ENCODE measurements at places on chromosomes 4 and X.

- no peak for DNase-seq
These were observed 52.6 kb upstream of the SOD3 start for GRCh38 chr4:24742773-24743172.

- DNase-seq: no peak
These were observed 1209.7 kb upstream of the PABPC4L start for GRCh38 chr4:135411251-135411650.

- DNase-seq: peak; percentile 87
These were observed 2542.7 kb downstream of the PCDH7 start for GRCh38 chr4:33262824-33263223.

DNA sequence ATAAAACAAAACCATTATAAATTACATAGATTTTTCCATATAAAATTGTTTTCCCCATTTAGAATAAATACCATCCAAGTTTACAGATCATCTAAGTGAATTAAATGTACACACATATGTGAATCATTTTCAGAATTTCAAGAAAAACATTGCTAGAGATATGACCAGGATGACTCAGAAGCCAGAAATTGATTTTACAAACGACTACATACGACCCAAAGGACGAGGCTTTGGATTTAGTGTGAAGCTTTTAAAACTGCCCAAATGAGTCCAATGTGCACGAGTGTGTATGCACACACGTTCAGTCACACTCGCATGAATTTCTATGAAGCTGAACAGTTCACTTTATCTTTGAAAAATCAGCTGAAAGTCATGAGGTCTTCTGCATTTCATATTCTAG, 37.9 kb downstream of the MFAP3L start:
- DNase-seq: peak; percentile 52

GRCh38 chr4:36329228-36329627, 47.8 kb downstream of the DTHD1 start:
- DNase-seq: no peak

DNA sequence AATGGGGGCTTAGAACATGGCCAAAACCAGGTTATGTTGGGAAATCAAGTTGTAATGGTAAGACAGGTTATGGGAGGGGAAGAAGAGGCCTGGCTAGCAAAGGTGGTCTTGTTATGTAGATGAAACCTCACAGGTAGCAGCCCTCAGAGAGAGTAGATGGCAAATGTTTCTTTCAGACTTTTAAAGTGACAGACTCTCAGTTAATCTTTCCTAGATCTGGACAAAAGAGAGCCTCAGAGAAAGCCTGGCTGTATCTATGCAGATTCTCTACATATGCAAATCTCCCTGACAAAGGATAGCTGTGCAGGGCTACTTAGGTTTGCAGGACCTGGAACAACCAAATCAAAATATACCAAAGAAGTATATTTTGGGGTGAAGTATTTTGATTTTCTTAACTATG, 284.1 kb upstream of the AMOT start:
- no peak for DNase-seq

DNA sequence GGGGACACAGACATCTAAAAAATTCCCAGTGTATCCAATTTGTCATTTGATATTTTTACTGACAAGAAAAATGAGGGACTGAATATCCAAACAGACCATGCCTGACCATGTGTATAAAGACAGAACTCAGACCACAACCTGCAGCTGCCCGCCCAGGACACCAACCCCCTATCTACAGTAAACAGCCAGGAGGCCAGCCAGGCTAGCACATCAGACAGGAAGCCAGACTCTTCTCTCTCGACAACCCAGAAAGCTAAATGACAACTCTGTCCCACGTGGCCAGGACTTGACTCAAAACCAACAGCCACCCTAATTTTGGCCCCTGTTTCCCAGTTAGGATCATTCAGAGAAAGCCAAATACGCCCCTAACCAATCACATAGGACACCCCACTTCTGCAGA, 15.1 kb downstream of the AFAP1 start:
- no peak for DNase-seq

DNA sequence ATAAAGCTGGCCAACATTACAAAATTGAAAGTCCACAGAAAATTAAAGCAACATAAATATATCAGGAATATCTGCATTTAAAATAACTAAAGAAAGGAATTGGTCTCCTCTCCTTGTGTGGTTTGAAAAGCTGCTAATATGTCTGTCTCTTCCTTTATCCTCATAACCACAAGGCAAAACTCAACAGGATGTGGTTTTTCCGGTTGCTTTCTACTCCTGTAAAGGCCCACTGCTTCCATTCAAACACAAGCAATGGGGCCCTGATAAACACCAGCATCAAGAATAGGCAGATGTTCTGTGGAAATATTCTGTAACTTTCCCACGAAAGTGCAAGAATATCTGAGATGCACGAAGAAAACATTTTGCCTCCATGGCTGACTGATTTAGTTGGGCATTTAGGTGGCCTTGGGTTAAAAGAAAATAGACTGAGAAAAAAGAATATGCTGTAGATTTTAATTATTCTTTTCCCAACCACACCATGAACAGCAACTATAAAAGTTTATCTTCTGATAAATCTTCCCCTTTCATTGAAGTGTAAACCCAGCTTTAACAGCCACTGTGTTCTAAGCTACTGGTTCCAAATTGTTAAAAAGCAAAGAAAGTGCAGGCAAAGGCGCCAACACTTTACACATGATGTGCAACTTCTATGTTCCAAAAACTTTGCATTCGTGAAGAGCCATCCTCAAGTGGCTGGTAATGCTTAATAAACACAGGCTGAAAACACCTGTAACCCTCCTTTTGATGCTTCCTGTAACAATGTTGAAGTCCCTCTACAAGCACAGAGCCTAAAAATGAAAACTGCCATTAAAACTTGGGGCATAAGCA, 50.5 kb upstream of the NDST3 start:
- DNase-seq: peak; percentile 39

DNA sequence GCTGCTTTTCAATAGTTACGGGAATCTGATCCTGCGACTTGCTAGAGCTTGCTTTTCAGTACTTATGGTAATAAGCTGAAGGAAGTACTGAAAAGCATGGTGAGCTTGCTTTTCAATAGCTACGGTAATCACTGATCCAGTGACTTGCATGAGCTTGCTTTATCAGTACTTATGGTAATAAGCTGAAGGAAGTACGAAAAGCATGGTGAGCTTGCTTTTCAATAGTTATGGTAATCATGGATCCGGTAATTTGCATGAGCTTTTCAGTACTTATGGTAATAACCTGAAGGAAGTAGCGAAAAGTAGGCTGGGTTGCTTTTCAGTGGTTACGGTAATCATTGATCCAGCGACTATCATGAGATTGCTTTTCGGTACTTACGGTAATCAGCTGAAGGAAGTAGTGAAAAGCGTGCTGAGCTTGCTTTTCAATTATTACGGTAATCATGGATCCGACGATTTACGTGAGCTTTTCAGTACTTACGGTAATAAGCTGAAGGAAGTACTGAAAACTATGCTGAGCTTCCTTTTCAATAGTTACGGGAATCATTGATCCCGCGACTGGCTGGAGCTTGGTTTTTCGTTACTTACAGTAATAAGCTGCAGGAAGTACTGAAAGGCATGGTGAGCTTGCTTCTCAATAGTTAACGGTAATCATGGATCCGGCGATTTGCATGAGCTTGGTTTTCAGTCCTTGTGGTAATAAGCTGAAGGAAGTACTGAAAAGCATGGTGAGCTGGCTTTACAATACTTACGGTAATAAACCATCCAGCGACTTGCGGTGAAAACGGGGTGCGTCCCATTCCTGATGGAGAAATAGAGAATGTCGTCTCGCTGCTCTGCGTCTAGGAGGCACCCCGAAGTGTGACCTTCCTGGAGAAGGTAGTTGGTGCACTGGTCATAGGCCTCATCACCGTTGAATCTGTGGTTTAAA, 6.5 kb downstream of the CRLF2 start:
- DNase-seq: peak; percentile 80

- DNase-seq: no peak
These were observed 10.1 kb upstream of the SASH3 start for GRCh38 chrX:129769467-129770154.

DNA sequence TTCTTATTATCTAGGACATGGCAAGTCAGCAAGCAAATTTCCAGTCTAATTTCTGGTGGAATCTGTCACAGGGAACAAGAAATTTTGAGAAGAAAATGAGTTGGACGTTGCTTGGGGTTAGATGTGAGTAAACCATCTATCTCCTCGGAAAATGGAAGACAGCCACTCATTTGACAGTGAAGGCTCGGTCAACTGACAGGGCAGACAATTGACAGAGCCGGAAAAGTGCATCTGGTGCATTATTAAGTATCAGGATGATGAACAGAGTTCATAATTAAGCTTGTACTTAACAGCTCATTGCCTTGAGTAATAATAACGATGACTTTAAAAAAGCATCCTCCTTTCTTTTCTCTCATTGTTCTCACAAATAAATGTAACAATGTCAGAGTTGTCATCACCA, 168.4 kb downstream of the MAD2L1 start:
- DNase-seq: no peak

- DNase-seq: peak; percentile 24
These were observed 158.5 kb upstream of the MXRA5 start for GRCh38 chrX:3504916-3505315.

DNA sequence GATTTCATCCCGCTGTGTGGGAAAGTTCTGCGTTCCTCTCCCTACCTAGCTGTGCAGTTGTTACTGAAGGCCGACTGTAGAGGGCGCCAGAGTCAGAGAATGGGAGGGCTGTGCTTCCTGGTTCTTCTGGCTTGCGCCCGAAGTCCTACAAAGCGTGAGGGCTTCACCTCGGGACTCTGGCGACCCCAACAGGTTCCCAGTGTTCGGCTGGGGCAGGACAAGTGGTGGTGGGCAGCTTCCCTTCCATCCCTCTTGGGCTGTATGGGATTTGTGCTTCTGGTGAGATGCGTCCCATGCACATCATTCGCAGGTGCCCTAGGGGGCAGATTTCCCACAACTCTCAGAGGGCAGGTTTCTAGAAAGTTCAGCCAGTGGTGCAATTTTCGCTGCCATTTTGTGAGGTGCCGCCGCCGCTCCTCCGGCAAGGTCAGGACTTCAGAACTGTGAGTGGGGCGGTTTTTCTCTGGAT, 27.3 kb downstream of the CT45A1 start:
- DNase-seq: peak; percentile 32

DNA sequence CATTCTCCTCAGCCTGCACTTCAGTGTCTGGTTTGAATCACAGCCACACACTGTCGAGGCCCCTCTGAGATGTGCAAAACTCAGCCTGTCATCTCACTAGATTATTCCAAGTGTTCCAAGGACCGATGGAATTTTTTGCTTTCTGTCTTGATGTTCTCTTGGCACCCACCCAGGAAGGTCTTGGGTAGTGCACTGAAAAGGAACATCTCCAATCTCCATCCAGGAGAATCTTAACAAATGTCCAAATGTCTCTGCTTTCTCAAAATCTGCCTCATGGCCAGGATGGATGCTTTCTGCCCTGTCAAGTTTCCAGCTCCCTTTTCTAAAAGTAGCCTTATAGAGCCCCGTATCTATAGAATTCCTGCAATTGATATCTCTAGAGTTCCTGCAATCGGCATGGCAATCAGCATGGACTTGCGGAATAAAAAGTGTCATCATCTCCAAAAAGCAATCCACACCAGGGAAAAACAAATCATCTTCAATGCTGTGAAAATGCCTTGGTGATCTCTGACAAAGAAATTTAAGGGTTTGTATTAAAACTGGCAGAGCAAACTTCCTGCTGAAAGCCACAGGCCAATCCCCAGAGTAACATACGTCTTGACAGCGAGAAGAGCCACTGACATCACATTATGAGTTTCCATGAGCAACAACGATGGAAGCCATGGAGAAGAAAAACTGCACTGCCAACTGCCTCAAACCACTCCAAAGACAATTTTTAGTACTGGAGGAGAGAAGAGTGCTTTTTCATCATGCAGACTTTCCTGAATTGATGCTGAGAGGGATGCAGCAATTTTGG, 215.3 kb upstream of the FAM9B start:
- peak; percentile 0 for DNase-seq

DNA sequence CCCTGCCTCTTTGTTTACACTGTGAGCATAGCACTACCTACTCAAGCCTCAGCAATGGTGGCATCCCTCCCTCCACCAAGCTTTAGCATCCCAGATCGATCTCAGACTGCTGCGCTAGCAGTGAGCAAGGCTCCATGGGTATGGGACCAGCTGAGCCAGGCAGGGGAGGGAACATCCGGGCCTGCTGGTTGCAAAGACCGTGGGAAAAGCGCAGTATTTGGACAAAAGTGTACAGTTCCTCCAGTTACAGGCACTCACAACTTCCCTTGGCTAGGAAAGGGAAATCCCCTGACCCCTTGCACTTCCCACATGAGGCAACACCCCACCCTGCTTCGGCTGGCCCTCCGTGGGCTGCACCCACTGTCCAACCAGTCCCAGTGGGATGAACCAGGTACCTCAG, 26.5 kb downstream of the EGF start:
- DNase-seq: no peak

- DNase-seq: no peak
These were observed 95.6 kb downstream of the TMA16 start for GRCh38 chr4:163590103-163590502.

DNA sequence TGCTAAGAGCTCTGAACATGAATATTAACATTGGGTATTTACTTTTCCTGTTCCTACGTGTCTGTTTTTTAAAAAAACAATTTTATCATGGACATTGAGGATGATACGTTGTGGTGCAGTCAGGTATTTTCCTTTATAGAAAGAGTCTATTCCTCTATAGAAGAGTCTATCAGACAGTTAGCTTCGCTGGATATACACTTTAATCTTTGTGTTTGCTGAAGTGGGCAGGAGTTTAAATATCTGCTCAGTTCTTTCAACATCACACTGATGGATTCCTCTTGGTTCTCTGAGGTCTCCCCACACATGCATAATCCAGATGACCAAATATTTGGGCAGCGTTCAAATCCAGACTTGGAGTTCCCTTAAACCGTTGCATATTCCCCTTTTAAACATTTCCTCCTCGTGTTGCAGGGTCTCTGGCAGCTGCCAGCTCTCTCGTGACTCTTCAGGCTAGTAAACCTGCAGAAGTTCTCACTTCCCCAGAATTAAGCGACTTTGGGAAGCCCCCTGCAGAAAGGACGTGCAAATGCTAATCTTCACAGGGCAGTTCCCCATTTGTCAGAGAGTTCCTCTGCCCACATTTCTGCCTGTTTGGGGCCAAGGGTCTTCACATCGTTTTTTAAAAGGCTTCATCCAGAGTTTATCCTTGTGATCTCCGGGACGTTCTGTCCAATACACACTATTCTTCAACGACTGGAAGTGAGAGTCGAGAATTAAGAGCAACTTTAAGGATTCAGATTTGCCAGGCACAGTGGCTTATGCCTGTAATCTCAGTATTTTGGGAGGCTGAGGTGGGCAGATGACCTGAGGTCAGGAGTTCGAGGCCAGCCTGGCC, 20.5 kb upstream of the DHRSX start:
- no peak for DNase-seq

DNA sequence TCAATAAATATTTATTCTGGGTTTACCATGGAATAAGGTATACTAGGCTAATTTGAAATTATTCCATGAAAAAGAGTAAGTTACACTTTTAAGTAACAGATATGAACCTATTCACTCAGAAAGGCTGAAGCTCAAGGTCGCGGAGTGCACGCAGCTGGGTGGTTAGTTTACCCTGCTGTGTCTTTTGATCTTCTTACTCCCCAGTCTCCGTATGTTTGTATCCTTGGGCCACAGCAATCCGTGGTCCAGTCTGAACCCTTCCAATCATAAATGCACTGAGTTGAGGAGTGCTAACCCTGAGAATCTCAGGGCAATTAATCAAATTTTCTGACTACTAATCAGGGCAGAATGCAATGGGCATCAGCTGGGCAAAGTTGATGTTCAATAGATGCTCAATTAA, 33.9 kb downstream of the RPS3A start:
- no peak for DNase-seq

- no peak for DNase-seq
These were observed 432.5 kb upstream of the FAM47C start for GRCh38 chrX:36575670-36576069.

All from EH (cell line).